RCC 7860 (cell line): ENCODE measurements at places on chromosomes 5 and 9.

DNA sequence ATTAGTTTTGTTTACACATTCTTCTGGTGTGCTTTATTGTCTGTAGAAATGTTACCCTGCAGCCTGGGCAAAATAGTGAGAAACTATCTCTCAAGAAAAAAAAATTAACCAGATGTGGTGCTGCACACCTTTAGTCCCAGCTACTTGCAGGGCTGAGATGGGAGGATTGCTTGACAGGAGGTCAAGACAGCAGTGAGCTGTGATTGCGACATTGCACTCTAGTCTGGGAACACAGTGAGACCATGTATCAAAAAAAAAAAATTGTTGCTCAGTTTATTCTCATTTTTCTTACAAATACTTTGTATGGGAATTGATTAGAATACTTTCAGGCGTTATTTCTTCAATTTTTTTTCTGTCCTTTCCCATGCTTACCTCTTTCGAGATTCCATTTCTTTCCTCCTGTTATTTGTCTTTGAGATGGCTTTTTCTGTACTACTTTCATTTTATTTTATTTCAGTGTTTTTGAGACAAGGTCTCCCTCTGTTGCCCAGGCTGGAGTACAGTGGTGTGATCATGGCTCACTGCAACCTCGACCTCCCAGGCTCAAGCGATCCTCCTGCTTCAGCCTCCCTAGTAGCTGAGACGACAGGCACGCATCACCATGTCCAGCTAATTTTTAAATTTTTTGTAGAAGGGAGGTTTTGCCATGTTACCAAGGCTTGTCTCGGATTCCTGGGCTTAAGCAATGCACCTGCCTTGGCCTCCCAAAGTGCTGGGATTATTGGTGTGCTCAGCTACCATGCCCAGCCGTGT is 24.9 kb downstream of the TENT2 start:
- DNase-seq, result no peak

DNA sequence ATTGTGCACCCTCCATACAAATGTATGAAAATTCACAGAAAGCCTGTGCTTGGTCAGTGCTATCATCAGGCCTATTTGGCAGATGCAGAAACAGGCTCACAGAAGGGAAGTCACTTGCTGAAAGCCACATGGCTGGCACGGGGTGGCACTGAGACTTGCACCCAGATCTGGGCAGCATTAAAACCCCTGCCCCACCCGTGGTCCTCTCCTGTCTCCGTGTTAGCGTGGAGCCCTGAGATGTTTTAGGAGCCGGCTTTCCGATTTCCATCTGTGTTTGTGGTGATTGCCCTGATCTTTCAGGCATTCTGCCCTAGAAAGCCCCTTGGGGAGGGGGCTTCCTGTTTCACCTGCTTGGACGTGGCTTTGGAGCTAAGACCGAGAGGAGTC is 102.2 kb upstream of the IER5L start:
- no peak for DNase-seq

- DNase-seq, result peak; percentile 69
Observed at GRCh38 chr5:151758430-151759241, at the start of gene ATOX1. Gene ATOX1, minus strand, starts transcription at chr5:151758631. Its CDS starts 80 bp downstream, at chr5:151758551.

DNA sequence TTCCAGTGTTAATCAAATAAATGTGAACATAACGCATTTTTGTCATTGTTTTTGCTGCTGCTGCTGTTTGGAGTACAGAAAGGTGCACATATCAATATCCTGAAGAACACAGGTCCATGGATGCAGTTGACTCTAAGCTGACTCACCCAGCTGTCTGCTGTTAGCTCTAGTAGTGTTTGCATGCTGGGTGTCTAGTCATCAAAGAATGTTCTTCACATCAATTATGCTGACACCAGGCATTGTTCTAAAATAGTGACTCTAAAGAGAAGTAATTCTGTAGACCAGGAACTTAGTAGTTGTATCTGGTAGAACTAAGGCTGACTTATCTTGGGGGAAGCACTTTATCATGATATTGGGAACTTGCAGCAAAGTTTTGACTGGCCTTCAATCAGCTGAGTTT is 55.7 kb upstream of the DPYSL3 start:
- peak; percentile 78 for DNase-seq

DNA sequence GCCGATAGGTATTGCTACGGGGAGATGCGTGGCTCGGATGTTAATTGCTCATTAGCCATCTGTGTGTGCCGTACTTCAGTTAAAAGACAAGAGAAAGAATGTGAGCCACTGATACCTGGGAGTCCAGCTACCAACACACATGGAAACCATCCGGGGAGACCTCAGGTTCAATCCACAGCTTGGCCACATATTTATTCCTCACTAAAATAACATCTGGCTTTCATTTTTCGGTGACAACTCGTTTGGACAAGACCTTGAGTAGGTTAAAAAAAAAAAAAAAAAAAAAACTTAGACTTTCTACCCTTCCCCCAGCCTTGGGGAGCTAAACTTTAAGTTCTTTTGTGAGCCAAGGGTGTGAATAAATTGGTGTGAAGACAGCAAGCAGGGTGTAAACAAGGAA is 84.1 kb downstream of the SLIT3 start:
- DNase-seq, result no peak

DNA sequence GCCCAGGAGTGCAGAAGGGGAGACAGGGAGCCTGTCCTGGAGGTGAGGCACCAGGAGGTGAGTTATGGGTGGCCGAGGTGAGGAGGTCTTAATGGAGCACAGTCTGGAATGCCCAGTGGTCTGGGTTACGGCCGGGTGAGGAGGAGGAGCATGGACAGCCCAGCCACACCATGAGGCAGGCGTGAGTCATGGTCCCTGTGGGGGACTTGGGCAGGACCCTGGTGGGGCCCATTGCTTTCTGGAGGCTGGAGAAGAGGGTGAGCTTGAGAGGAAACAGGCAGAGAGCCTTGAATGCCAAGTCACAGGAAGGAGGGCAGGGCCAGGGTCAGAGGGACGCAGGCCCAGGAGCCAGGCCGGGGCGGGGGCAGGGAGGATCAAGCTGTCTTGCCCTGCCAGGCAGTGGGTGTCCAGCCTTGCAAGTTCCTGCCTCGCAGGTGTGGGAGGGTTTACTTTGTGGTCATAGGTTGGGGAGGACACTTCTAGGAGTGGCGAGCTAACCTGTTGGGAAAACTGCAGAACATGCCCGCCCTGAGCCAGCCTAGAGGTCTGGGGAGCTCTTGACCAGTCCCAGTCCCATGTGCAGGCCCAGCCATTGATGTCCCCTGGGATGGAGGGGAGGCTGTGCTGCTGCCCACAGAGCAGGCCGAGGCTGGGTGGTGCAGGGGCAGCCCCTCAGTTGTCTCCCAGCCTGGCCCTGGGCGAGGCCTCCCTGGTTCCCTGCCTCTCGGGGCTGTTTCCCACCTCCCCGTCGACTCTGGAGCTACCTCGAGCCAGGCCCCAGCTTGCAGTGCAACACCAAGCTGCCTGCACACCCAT is 2.8 kb downstream of the CACNA1B start:
- DNase-seq, result peak; percentile 30

- DNase-seq, result no peak
Observed at GRCh38 chr5:179618923-179619554, 4.4 kb downstream of the HNRNPH1 start.

DNA sequence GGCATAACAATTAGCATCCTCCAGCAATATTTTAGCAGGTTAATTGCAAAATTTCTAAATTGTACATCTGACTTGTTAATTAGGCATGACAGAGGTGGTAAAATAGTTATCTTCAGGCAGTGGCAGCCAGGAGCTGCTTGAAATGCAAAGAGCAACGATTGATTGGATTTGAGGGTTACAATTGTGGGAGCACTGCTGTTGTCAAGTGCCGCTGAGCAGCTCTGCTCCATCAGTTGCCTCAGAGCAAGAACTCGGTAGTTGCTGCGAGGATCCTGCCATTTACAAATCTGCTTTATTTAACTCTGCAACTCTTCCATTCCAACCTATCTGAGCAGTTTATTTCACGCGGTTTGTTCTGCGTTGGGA is 12.6 kb downstream of the PBX3 start:
- DNase-seq, result no peak

GRCh38 chr9:98550206-98550820 is 158.4 kb downstream of the GABBR2 start:
- DNase-seq, result no peak

GRCh38 chr9:121929893-121930875 is 162.9 kb downstream of the TTLL11 start:
- DNase-seq, result no peak

- no peak for DNase-seq
Observed at GRCh38 chr5:134891473-134891872, 13.5 kb upstream of the PCBD2 start.

- no peak for DNase-seq
Observed at GRCh38 chr9:94928691-94929368, 202.3 kb downstream of the AOPEP start.

GRCh38 chr5:181054138-181054537 is 14.1 kb downstream of the BTNL9 start:
- no peak for DNase-seq

- DNase-seq, result no peak
Observed at GRCh38 chr5:179313849-179314521, 31.3 kb downstream of the ADAMTS2 start.

GRCh38 chr5:177336112-177336511 is 15.4 kb downstream of the LMAN2 start:
- DNase-seq, result peak; percentile 33

DNA sequence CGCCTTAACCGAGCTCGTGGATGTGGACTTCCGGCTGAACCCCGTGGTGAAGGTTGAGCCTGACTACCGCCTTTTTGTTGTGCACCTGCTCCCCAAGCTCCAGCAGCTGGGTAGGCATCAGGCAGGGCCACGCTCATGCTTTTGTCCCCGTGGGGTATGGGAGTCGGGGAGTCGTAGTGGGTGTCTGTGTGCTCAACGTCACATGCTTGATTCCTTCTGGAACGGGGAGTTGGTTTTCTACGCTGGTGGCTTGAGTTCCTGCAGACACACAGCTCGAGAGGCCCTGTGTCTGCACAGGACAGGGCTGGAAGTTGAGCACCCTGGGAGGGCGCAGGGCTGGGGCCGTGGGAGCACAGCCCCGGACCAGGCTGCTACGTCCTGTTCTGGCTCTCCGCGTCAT is 8.0 kb downstream of the CEP72 start:
- no peak for DNase-seq

DNA sequence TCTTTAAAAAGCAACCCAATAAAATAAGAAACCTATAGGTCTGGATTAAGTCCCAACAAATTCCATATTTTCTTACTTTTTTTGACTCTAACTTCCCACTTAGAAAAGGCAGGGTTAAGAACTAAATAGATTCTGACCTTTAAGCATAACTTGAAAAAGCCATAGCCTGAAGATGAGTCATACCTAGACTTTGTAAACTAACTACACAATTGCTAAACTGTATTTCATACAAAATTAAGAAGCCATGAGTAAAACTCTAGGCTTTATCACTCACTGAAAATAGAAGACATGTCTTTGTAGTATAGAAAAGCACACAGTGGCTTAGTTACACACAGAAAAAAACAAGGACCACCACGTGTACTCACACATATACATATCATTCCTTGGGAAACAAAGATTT is 51.5 kb downstream of the MLLT3 start:
- peak; percentile 26 for DNase-seq

- no peak for DNase-seq
Observed at GRCh38 chr9:33860200-33860871, 43.4 kb downstream of the UBE2R2 start.

DNA sequence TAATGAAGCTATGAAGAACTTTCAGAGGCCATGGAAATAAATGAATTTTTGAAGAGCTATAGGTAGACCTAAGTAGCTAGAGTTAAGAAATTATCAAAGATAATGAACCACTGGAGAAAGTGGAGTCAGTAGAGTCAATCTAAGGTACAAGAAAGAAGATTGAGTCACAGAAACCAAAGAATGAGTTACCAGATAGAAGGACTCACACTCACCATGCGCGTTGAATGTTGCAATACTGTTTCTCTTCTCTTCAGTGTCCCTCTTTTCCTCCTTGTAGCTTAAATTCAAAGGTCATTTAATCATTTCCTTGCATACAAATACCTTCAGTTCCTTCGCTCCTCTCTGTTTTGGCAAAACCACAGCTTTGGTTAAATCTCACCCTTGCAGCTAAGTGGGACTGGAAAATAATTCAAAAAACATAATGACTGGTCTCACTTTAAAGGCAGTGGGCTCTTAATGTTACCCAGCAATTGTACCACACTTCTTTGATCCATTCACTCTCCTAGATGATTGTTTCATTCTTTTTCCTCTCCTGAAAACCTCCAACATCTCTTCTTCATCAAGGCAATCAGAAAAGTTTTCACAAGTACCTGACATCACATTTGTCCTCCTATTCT is 58.3 kb downstream of the NIPBL start:
- DNase-seq, result no peak

- DNase-seq, result no peak
Observed at GRCh38 chr9:38689678-38690077, 30.3 kb downstream of the FAM240B start.

GRCh38 chr5:127421471-127421870 is 96.0 kb upstream of the PRRC1 start:
- no peak for DNase-seq

- no peak for DNase-seq
Observed at GRCh38 chr9:76620996-76621395, 143.2 kb upstream of the PCA3 start.

- DNase-seq, result no peak
Observed at GRCh38 chr9:110021891-110022290, 186.1 kb downstream of the C9orf152 start.
